Fibroblast of skin of scalp (primary cell): ENCODE measurements at places on chromosomes 13 and 19.
A peak's percentile ranks its signal among the peaks of the same experiment; 100 is the strongest.

DNA sequence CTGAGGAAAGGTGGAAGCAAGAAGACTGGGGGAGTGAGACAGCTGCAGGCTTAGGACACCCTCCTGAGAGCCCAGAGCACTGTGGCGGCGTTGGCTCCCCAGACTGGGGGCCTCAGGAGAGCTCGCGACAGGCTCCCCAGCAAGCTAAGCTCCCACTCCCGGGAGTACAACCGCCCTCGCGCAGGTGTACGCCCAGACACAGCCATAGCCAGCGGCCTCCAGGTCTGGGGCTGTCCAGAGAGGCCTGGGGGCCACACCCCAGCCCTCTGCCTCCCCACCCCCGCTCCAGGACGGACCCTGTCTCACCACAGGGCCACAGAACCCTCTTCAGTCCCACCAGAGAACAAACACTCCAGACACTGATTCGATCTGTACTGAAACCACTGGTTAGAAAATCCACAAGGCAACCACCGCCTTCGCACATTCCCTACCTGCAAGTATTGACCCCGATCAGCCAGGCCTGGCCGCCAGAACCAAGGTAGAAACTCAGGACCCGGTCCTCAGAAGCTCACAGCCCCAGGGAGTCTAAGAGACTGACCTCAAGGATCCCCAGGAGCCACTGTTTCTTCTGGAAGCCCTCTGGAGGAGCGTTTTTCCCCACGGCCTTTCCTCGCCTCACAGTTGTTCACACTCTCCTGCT, 16.3 kb downstream of the ZIC5 start:
- no peak for DNase-seq

GRCh38 chr13:31477961-31478360, 261.4 kb upstream of the RXFP2 start:
- peak; percentile 97 for DNase-seq

- no peak for DNase-seq
These were observed 128.2 kb upstream of the OBI1 start for GRCh38 chr13:78787190-78787589.

GRCh38 chr19:6677883-6678689, 8.1 kb upstream of the TNFSF14 start:
- no peak for DNase-seq

DNA sequence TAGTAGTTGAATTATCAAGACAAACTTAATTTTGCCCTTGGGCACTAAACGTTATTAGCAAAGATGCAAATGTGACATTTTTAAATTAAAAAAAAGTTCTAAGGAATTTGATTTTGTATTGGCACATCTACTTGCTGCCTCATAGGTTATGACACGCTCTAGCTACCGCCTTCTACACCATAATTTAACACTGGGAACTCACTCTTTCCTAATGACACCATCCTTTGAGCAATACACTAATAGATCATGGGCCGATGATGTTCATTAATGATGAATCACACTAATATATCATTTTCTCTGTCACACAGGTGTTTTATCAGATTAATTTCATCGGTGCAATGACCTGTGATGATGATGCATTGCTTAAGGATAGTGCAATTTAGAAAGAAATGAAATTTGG, 528.8 kb upstream of the PCDH9 start:
- no peak for DNase-seq

- no peak for DNase-seq
These were observed 549.0 kb downstream of the KCTD12 start for GRCh38 chr13:76336889-76337844.

DNA sequence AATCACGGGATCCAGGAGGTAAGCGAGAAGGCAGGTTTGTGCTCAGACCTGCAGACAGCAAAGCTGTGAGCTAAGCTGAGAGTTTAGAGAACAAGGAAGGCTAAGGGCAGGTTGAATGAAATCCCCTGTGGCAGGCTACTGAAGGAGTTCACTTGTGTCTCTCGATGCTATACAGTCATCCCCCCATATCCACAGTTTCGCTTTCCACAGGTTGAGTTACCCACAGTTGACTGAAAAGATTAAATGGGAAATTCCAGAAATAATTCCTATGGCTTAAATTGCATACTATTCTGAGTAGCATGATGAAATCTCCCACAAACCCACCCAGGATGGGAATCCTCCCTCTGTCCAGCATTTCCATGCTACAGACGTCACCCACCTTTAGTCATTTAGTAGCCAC, 49.6 kb downstream of the ABCC4 start:
- peak; percentile 10 for DNase-seq

DNA sequence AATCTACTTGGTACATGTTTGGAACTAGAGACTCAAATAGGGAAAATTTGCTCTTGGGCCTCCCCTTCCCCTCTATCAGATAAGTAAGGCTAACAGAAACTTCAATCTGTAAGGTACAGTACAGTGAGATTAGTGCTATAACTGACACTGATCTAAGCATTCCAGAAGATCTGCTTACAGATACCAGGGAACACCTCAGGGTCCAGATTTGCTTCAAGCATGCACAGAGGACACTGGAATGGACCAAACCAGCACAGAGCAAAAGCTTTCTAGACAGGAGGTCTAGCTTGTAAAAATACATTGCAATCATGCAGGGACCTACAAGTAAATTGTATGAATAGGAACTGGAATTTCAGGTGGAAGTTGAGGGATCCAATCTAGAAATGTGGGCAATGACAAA, 16.4 kb downstream of the DIAPH3 start:
- no peak for DNase-seq

GRCh38 chr19:11420429-11421370, 1.6 kb upstream of the RGL3 start:
- no peak for DNase-seq
